RKO (cell line): ENCODE measurements at places on chromosomes 5 and 9.

- DNase-seq: no peak
These were observed 272.7 kb downstream of the NR3C1 start for GRCh38 chr5:143130613-143131305.

DNA sequence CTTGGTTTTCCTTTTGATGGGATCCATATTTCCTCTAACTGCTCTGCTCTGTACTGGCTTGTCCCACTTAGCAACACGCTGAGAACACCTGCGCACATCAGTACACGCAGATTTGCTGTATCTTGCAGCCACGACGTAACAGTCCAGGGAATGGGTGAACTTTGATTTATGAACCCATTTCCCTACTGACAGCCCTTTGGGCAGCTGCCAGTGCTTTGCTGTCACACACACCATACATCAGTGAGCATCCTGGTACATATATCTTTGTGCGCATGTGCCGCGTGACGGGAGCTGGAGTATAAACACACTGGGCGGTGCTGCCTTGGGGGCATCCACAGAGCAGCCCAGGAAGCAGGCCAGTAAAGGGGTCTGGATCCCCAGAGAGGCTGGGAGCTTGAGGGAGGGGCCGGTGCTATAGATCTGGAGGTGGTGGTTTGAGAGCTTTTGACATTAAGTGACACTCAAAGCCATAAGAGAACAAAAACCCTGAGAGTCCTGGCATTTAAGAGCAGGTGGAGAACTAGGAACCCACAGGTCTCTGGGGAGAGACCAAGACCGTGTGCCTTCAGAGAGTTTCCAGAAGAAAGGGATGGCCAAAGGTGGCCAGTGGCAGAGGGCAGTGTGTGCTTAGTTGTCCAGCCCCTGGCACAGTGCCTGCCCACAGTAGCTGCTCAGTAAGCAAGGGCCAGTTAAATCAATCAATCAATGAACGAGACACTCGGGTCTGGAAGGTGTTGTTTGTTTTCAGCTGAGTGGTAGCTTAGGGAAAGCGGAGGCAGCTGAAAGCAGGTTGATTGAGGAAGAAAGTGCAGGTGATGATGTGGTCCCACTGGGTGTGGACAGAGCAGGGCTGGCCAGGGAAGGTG is 53.7 kb downstream of the LMX1B start:
- DNase-seq: no peak

DNA sequence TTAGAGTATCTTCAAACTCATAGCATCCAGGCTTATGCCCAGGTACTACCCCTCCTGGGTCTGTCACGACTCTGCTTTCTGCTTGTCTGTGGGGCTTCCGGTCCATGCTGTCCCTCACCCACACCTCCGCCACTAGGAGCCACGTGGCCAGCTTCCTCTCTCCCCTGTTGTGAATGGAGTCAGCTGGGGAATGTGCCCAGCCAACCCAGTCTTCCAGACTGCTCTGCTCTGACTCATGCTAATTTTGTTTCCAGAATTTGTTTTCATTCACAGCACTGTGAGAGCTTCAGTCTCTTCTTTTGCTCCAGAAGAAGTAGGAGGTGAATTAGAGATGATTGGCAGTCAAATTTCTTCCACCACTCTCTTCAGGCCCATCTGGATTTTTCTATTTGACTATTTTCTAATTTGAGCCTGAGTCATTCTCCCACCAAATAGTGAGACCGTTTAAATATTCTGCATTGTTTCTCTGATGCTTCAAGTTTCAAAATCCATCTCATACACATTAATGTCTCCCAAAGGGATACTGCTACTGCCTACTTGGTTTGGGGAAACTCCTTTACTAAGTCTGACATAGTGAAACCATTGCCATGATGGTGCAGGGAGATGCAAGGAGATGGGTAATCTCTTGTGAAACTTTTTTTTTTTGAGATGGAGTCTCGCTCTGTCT is 424.1 kb upstream of the KIF2A start:
- no peak for DNase-seq

GRCh38 chr5:151234476-151235238 is 10.8 kb upstream of the CCDC69 start:
- no peak for DNase-seq

DNA sequence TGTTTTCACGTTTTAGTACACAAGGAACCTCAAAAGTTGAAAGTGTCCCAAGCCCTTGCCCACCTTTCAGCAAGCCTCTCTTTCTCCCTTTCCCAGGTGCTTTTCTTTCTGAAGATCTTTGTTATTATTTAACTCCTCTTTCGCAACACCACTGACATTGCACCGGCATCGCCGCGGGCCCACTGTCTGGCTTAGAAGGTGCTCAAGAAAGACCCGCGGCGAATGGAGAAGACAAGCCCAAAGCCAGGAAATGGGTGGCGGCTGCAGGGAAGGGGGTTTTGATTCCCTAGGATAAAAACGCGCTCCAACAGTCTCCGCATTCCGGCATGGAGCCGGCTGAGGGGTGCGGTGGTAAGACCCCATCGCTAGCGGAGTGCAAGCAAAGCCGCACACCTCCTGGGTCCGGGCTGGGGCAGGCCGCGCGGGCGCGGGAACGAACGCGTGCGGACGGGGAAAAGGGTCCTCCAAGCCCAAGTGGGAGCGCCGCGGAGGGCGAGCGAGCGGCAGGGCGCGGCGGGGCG is 404 bp upstream of the AFAP1L1 start:
- DNase-seq: no peak

DNA sequence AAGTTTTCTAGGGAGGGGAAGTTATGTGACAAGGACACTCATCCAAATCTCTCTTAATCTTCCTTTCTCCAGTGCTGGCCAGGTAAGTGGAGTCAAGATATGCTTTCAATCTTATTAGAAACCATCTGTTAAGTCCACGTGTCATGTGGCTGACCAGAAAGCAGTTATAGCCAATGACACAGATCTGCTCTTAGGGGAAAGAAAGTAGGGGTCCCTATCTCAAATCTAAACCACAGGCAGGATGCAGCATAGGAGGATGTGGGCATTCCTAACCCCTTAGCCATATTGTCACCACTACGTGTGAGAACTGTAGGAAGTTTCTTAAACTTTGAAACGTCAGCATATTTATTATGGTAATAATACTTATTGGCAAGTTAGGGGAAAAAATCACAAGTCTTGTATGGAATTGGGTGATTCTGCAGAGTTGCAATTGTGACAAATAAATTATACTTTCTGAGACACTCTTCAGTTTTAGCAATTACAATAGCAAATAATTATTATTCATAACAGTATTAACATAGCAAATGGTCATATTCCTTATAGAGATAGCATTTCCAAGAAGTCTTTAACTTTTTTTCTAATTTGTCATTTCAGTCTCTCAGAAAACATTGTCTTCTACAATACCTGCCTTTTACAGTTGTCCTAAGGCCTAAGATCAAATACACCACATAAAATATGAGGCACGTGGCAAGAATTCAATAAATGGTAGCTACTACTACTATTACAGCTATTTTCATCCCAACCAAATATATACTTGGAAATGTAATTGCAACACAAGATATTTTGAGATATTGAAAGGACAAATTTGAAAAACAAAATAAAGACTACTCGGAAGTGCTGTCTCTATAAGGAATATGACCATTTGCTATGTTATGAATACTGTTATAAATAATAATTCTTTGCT is 236.9 kb downstream of the PDE4D start:
- DNase-seq: no peak

DNA sequence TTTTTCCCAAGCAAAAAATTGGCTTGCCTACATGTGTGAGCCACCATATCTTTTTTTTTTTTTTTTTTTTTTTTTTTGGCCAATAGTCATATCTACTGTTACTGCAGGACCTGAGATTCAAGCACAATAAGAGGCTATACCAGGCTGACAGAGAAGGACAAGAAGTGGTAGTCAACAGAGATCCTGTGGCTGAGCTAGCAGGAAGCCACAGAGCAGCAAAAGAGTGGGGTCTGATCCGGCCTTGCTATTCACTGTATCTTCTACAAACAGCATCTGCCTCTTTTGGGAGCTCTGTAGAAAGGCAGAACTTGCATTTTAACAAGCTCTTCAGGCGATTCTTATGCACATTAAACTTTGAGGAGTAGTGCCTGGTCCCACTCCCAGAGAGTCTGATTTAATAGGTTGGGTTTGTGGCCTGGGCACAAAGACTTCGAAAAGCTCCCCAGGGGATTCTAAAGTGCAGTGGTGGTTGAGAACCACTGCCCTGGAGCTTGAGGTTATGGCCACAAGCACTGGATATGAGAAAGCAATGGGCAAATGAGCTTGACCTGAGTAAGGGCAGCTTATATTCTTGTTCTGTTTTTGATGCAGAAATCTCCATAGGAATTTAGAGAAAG is 162.8 kb downstream of the PIK3R1 start:
- no peak for DNase-seq

DNA sequence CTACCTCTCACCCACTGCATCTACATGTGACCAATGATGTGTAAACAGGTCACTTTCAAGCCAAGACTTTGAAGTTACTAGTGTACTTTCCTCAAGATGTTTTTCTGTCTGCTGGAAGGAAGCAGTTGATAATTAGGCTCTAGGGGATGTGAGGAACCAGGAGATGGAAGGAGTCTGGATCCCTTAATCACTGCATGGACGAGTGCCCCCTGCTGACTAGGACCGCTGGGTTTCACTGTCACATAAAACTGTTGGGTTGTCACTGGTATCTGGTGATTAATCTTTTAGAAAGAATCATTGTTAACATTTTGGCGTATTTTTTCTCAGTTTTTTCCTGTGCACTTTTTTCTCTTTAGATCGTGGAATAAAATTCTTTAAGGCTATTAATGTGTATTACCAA is 79.5 kb downstream of the SREK1 start:
- no peak for DNase-seq

DNA sequence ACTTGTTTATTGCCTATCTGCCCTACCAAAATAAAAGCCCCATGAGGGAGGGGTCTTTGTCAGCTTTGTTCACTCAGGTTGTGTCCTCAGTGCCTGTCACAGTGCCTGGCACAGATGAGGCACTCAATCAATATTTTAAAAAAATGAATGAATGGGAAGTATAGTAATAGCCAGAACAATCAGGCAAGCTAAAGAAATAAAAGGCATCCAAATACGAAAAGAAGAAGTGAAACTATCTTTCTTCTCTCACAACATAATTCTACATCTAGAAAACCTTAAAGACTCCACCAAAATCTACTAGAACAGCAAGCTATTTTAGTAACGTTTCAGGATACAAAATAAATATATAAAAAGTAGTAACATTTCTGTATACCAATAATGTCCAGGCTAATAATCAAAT is 37.8 kb upstream of the C5orf63 start:
- no peak for DNase-seq

GRCh38 chr5:3999929-4000328 is 404.3 kb downstream of the IRX1 start:
- no peak for DNase-seq

- DNase-seq: no peak
These were observed 90.4 kb downstream of the PGM5 start for GRCh38 chr9:68446836-68447235.

DNA sequence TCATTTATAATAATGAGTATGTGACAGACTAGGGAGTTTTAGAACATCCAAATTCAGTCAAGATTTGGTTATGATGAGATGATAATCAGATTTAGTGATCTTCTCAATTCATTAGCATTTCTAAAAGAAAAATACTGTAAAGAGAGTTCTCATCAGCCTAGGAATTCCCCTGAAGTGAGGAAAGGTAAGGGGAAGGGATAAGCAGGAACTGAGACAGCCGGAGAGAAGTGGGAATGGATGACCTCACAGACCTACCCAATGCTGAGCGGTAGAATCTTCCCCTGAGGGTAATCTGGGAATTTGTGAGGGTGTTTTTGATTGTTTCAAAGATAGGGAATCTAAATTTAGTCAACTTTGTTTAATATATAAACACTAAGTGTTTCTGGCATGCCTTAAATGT is 16.7 kb upstream of the GPBP1 start:
- DNase-seq: no peak

DNA sequence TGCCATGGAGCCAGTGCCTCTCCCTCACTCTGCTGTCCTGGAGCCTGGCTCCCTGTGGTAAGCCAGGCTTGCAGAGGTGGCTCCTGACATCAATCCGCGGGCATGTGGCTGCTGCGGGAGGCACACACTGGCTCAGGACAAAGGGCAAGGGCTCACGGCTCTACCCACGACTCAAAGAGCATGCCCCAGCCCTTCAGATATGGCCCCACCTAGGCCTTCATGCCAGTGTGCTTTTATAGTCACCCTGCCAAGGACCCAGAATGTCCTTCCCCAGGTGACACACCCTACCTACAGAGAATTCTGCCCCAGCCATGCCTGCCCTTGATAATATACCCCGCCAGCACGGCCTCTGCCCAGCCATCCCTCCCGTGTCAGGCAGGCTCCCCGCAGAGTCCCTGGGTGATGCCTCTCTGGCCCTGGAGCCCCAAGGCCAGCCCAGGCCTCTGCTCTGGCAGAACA is 1.6 kb downstream of the MGAT4B start:
- no peak for DNase-seq

DNA sequence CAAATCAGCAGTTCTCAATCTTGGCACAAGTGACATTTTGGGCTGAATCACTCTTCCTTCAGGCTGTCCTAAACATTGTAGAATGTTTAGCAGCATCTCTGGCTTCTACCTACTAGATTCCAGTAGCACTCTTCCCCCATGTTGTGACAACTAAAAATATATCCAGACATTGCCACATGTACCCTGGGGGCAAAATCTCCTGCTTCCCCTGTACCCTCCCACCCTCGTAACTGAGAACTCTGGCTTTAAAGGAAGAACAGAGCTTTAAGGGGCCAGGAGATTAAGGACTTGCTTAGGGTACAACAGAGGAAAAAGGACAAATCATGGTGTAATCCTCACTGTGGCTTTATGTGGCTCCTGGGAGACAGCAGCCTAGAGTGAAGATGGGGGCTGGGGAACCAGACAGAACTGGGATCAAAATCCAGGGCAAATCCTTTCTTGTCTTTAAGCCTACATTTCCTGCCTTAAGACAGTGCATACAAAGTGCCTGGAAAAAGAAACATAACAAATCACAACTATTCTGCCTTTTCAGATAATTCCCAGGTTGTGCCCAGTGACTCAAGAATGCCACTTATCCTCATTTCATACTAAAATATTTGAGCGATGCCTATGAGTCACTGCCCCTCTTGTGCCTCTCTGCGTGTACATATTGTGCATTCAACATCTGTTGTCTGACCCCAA is 109.3 kb downstream of the DAPK1 start:
- peak; percentile 47 for DNase-seq

GRCh38 chr5:1510151-1510561 is 13.6 kb downstream of the LPCAT1 start:
- no peak for DNase-seq

- DNase-seq: no peak
These were observed 308.6 kb downstream of the FBXL7 start for GRCh38 chr5:15808577-15808976.

DNA sequence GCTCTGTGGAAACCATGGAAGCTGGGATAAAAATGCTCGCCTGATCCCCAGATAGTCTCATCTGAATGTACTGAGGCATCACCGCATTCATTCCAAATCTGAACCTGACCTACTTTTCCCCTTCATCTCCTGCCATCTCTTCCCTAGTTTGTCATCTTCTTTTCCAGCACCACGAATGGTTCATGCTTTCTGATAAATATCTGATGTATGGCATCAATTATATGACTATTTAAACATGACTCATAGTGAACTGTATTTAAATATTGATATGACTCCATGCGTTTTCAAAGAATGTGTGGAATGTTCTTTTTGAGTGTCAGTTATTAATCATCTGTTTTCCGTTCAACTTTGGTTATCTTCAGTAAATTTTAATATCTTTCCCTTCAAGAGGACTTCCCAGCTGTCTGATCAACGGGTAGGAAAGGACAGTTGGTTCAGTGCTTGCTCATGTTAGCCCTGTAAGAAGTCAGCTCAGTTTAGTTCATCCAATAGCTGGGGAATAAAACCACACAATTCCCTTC is 21.1 kb downstream of the BASP1 start:
- peak; percentile 38 for DNase-seq
